ENCODE measurements at places on chromosomes 16 and 17.

- DNase-seq = no peak
Measured at GRCh38 chr17:39631403-39631802, 4.7 kb downstream of the PPP1R1B start.

DNA sequence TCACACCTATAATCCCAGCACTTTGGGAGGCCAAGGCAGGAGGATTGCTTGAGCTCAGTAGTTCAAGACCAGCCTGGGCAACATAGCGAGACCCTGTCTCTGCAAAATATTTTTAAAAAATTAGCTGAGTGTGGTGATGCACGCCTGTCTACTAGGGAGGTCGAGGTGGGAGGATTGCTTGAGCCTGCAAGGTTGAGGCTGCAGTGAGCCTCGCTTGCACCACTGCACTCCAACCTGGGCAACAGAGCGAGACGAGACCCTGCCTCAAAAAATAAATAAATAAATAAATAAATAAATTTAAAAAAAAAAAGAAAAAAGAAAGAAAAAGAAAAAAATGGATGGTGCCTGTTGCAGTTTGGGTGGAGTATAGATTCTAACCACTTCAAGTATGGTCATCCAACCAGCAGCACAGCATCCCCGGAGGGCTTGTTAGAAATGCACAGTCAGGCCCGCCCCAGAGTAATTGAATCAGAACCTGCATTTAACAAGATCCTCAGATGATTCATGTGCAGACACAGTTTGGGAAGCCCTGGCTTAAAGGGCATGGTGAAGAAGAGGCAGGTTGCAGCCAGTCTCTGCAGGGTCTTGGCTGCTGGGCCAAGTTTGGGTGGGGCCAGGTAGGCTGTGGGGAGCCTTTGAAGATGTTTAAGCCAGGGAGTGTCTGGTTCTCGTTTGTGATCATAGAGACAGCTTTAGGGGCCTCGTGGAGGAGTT, 40.8 kb downstream of the MRC2 start:
- DNase-seq = no peak

DNA sequence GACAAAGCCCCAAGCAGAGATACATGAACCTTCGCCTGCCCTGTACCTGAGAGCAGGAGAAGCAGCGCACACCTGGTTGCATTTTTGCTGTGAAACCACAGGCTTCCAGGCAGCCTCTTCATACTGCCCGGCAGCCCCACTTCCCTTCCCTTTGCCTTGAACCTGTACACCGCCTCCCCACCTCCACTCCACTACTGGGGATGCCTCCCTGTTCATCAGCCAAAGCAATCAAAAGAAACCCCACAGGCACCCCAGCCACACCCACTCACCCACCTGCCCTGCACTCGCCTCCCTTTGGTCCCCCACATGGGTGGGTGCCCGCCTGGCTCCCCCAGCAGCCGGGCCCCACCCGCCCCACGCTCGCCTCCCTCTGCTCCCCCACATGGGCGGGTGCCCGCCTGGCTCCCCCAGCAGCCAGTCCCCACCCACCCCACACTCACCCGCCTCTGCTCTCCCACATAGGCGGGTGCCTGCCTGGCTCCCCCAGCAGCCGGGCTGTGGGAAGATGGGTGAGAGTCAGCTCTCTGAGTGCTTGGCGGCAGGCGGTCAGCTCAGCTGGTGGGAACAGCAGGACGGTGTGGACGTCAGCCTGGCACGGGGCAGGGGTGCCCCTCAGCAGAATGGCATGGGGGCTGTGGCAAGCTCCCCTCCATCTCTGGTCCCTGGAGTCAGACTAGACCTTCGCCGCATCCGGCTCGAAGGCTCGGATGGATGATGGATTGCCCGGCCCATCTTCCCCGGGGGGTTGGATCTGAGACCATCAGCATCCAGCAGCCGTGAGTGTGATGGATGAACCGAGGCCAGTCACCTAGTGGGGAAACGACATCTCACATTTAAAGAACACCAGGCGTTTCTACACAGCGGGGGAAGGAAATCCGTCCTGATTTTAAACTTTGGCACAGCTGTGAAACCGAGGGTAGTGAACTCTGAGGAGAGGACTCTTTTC, 135.6 kb downstream of the BANP start:
- DNase-seq = no peak

DNA sequence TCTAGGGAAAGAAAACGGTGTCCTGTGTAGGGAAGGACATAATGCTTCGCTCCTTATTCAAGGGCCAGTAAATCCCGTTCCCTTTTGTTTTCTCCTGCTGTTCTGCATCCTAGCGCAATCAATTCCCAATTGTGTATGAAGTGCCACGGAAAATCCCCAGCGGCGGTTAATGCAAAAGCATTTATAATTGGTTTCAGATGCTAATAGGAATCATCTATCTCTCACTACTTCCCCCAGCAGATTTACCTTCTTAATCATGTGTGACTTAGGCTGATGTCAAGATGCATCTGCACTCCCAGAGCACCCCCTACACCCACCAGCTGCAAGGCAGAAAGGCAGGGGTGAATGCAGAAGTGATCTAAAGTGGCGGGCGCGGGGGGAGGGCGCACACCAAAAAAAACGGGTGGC, 32.7 kb upstream of the SSTR2 start:
- no peak for DNase-seq

GRCh38 chr17:1134634-1135324, 45.0 kb downstream of the ABR start:
- no peak for DNase-seq

DNA sequence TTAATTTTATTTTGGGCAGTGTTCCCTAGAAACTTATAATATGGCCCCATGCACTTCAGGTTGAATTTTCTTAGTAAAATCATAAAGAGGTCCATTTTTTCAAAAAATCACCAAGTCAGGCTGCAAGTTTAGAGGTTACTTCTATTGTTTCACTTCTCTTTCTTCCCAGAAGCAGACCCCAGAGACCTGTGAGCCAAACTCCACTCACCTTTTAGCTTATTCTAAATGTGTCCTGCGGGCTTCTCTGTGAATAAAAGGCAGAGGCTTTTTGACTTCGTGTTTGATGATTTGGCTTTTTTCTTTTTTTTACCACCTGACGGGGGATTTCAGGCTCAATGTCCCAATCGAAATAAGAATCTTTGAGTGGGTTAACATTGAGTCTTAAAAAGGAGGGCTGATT, 7.4 kb downstream of the PRKCB start:
- no peak for DNase-seq

DNA sequence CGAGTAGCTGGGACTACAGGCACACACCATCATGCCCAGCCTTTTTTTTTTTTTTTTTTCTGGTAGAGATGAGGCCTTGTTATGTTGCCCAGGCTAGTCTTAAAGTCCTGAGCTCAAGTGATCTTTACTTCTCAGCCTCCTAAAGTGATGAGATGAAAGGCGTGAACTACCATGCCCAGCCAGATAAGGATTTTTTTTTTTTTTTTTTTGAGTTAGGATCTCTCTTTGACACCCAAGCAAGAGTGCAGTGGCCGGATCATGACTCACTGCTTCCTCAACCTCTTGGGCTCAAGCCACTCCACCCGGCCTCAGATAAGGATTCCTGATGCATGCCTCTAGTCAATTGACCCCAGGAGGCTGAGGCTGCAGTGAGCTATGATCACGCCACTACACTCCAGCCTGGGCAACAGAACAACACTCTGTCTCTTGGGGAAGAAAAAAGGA, 11.2 kb upstream of the PLEKHG4 start:
- DNase-seq = no peak

DNA sequence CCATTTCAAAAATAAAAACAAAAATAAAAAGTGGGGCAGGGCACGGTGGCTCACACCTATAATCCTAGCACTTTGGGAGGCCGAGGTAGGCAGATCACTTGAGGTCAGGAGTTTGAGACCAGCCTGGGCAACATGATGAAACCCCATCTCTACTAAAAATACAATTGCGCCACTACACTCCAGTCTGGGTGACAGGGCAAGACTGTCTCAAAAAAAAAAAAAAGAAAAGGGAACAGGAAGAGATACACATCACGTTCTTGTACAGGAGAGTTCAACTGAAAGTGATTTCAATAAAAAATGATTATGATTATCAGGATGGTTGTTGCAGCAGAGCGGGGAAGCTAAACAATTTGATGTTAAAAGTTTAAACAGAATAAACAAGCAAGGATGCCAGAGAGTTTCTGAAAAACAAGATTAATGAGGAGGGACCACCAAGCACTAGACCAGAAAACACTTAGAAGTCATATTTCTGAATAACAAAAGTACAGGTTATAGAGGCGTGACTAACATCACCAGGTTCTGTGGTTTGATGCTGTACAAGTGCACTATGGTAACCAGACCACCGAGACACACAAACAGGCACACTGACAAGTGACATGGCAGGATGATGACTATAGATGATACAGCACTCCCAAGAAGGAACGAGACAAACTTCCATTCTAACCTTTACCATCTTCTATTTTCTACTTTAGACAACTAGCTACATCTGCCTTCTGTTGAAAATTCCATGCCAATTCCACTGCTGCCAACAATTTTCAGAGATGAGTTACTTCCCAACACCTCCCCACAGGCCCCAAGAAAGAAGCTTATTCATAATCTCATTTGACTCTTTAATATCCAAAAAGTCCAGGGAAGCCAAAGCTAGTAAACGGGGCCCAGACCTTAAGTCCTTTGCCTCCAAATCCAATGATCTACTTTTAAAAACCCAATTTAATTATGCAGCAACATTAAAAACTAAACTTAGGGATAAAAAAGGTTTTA, 11.8 kb downstream of the DNAJA2 start:
- DNase-seq = no peak

- DNase-seq = no peak
Measured at GRCh38 chr17:82300707-82301270, 16.6 kb downstream of the CD7 start.

GRCh38 chr16:10608687-10609401, 28.4 kb upstream of the EMP2 start:
- DNase-seq = no peak

DNA sequence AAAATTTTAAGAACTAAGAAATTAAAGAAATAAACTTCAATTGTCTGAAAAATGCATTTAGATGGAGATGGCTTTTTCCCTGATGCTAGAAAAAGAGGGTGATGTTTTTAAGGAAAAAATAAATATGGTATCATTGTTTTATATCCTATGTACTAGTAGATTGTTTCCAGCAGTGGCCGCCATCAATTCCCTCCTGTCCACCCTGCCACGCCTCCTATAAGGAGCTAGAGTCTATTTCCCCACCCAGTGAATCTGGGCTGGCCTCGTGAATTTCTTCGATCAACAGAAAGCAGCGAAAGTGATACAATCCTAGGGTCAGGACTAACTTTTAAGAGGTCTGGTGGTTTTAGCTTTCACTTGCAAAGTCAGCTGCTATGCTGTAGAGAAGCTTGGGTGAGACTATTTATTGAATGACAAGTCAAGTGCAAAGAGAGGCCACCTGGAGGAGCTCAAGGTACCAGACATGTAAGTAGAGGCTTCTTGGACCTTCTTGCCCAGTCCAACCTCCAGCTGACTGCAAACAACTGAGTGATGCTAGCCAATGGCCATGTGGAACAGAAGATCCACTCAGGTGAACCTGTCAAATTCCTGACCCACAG, 80.9 kb upstream of the MTMR4 start:
- DNase-seq = no peak

- no peak for DNase-seq
Measured at GRCh38 chr17:72786209-72786608, 306.3 kb downstream of the SLC39A11 start.

DNA sequence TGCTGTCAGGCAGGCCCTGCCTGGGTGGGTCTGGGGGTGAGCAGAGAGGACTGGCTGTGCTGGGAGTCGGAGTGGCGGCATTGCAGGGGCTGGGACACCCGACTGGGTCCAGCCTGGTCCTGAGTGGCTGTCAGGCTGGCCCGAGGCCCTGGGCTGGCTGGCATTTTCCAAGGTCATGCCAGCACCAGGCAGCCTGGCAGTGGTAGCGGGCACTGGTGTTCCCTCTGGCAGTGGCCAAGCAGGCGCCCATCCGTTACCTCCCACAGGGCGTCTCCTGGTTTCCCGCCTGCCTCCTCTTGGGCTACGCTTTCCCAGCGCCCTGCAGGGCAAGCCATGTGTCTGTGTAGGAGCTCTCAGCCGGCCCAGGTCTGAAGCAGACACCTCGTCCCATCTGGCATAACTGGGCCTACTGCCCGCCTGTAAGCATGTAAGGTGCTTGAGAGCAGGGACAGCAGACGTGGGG, 5.7 kb upstream of the PKMYT1 start:
- DNase-seq = no peak

DNA sequence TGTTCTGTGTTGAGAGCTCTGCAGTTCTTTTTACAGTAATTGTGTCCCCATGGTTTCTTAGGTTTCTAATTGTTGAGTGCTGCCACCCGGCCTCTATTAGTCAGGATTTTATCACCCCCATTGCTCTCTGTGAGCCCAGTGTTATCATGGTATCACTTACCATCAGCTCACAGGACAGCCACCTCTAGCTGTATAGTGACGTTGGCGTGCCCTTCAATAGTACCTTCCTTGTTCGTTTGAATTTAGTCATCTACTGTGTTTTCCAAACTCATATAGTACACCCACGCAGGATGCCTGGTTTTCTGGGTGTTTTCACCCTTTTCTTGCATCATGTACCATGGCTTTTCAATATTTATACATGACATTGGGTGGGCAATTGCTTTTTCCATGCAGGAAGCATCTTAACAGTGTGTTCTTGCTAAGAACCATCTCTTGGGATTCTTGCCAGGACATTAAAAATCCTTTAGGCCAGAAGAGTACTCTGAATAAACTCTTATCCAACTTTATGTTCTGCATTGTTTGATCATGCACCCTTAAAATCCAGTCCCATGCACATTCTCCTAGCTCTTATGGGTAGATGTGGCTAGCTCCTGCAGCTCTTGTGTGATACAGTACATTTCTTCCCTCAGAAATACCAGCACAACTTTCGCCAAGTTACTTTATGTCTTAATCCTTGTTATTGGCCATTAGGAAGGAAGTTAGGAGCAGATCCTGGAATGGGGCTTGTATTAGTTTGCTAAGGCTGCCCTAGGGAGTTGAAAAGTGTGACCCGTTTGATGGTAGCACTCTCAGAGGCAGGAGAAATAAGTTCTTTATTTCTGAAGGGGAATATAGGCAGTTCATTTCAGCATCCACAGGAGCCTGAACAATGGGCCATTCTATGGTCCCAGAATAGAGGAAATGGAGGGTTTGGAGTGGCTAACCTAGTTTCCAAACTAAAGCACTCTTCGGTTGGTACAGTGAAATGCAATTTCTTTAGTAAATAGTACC, 11.3 kb upstream of the ABCA10 start:
- no peak for DNase-seq

GRCh38 chr16:24088767-24089166, 167.4 kb upstream of the CACNG3 start:
- no peak for DNase-seq

DNA sequence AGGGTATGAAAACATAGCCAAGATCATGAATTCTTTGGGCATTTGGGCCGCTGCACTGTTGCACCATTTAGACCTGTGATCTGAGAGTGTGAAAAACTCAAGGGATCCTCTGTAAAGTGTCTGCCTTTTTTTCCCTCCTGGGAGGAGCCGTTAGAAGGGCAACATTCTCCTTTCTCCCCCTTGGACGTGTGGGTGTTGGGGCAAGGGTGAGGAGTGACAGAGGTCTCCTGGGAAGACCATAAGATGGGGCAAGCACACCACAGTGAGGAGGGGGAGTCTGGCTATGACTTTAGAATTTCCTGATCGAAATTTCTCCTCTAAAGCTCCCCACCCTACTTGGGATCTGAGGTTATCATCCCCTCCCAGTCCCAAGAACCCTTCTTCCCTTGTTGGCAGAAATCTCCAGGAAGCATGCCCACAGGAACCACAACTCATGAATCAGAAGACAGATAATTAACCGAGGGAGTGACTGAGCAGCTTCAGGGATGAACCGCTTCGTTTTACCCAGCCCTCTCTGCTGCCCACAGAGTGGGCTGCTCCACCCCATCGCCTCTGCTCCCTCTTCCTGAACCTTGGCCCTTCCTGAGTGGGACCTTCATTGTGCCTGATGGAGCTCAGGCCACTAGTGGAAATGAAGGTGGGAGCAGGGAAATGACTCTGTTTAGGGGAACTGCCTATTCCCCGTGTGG, 4.2 kb downstream of the ITGB3 start:
- DNase-seq = no peak

- peak; percentile 24 for DNase-seq
Measured at GRCh38 chr17:17919169-17920107, 52.8 kb downstream of the TOM1L2 start.

Data from stimulated activated CD8-positive, alpha-beta memory T cell treated with anti-CD3 and anti-CD28 coated beads, Interleukin-2, amount 100 ng/mL, for 1 hour (primary cell).